RCC 7860 (cell line): ENCODE measurements at places on chromosomes 7 and 10.
A peak's percentile ranks its signal among the peaks of the same experiment; 100 is the strongest.

GRCh38 chr10:89909752-89910151 lies 208.4 kb downstream of the KIF20B start:
- DNase-seq: no peak

- no peak for DNase-seq
These were observed 33.2 kb downstream of the ACBD5 start for GRCh38 chr10:27207350-27207749.

DNA sequence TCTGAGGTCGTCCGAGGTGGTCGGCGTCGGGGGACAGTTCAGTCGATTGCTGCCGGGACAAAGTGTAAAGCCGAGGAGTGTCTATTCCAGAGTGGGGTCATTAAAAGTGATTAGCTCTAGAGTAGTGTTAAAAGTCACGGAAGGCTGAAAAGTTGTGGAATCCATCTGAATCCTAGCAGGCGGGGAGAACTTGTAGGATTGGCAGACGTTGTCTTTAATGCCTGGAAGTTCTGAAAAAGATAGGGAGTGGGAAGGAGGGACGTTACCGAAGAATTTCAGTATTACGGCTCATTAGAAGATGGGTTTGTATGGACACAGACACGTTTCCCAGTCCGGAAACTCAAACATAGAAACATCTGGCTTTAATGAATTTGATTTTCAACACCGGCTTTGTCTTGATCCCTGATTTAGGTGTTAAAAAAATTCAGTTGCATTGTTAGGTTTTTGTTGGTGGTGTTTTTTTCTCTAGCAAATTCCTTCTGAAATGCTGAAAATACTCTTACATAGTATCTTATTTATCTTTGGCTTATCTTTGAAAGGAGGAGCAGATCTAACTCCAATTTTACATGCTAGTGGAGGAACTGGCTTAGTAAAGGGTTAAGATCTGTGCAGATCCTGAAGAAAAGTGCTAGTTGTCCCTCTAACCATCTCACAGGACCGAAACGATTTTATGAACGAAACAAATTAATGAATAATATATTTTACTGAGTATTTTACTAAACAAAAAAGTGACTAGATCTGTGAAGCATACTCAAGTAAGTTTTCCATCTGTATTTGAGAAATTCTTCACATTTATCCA lies 900 bp downstream of the MKLN1 start:
- no peak for DNase-seq

- no peak for DNase-seq
These were observed 6.6 kb downstream of the PTPRZ1 start for GRCh38 chr7:121879544-121879943.

GRCh38 chr7:37284805-37285231 lies 163.8 kb downstream of the ELMO1 start:
- DNase-seq: no peak

DNA sequence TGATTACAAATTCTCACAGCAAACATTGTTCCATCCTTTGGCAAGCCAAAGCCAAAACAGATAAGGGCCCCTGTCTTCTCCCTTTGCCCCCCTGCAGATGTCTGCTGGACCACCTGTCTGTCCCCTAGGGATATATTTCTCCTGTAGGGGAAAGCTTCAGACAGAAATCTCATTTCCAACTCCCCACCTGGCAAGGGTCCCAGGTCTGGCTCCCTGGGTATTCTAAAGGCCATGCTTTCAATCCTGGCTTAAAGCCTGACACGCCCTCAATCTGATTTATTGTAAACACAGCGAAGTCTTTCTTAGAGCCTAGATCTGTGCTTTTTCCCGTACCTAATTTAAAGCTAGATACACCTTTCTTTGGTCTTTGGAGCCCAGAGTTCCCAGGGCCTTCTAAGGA lies 66.1 kb downstream of the KCNMA1 start:
- no peak for DNase-seq

- DNase-seq: peak; percentile 44
These were observed 26.9 kb upstream of the NRBF2 start for GRCh38 chr10:63106111-63106755.

GRCh38 chr10:60035984-60036383 lies 129.6 kb upstream of the CCDC6 start:
- DNase-seq: no peak

DNA sequence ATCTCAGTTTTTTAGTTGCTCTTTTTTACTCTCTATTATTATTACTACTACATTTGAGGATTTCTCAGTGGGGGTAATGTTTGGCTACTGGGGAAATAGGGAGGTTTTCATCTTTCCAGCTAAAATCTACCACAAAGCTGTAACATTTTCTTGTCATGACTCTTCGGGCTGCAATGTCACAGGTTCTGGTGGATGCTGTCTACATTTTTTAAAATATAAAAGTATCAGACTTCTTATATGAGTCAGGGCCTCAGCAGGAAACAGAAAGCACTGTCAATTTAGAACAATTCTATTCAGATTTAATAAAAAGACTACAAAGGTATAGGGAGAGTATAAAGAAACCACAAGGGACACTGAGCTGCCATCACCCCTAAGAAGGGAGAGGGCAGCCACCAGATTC lies 61.6 kb downstream of the DNAJC12 start:
- no peak for DNase-seq

GRCh38 chr10:14182781-14183180 lies 147.9 kb downstream of the FRMD4A start:
- no peak for DNase-seq

GRCh38 chr7:89837515-89837914 lies 316.8 kb upstream of the STEAP1 start:
- DNase-seq: no peak

DNA sequence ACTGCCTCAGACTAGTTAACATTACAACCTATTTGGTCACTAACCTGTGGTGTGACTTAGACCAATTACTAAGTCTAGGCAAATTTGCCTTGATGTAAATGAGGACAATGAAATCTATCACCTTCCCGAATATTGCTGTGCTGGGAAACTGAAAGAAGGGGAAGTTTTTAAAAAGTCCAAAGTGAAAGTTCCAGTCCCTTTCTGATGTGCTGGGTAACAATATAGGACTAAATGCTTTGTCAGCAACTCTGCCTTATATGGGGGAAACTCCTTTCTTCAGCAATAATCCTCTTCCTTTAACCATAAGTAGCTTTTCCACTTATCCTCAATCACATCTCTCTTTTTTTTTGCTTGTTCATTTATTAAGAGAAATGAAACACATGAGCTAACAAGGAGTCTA lies 3.9 kb downstream of the PIK3AP1 start:
- DNase-seq: no peak

DNA sequence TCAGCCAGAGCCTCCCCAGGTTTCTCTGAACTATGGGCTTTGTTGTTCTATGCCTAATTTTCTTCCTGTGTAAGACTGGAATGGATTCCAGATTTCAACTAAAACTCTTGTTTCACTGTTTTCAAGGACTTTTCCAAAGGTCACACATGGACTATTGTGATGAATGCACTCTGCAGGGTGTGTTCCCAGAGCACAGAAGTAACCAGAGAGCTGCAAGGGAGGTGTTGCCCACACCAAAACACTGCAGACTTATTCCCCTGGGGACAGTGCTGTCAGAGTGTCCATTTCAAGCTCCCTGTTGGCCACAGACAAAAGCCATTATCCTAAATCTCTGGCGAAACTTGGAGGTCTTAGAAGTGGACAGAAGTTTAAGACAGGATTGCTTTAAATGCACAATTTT lies 231.6 kb downstream of the TRIL start:
- no peak for DNase-seq

DNA sequence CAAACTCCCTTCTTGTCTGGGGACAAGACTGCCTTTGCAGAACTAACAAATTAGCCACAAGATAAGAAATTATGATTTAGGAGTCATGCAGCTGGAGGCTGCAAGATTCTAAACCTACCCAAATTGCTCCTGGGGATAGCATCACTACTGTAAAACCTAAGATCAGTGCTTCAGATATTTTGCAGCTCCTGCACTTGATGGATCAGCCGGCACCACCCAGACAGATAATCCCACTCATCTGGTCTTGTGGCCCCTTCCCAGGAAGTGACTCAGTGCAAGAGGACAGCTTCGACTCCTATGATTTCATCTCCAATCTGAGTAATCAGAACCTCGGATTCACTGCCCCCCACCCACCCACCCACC lies 181.9 kb downstream of the AKR1D1 start:
- no peak for DNase-seq

DNA sequence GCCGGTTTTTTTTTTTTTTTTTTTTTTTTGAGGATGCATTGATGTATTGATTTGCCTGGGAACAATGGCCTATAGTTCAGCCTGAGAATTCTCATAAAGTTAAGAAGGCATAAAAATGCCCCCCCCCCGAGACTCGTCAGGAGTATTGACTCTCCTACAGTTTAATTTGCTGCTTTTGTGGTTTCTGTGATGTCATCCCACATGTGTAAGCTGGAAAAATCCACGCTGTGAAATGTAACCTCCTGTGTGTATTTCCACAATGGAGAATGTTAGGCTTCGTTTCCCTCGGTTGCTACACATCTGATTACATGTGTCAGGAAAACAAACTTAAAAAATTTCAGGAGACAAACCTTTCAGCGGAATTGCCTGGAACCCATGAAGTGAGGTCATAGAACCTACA lies 117.9 kb downstream of the FANK1 start:
- DNase-seq: peak; percentile 94

GRCh38 chr7:40463446-40463845 lies 328.6 kb downstream of the SUGCT start:
- DNase-seq: no peak

- DNase-seq: no peak
These were observed 10.9 kb downstream of the DNMBP start for GRCh38 chr10:99998889-99999288.

DNA sequence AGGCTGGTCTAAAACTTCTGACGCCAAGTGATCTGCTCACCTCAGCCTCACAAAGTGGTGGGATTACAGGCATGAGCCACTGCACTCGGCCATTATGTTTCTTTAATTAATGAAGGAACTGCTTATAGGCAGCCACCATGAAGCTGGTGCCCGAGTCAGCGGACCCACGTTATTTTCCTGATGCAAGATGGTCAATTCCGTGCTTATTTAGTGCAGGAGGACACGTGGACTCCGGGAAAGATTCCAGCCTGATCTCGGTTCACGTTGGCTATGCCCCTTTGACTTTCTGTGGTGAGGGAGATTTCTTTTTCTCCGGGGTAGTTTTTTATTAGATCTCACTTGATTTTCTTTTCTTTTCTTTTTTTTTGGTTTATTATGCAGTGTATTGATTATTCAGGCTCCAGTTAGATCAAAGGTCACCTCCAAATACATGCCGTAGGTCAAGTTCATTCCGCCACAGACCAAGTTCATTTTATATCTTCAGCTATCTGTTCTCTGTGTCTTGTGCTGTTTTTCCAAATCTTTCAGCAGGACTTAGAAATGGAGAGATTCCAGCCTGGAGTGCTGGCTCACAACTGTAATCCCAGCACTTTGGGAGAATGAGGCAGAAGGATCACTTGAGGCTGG lies 8.3 kb downstream of the CAMK1D start:
- DNase-seq: no peak

DNA sequence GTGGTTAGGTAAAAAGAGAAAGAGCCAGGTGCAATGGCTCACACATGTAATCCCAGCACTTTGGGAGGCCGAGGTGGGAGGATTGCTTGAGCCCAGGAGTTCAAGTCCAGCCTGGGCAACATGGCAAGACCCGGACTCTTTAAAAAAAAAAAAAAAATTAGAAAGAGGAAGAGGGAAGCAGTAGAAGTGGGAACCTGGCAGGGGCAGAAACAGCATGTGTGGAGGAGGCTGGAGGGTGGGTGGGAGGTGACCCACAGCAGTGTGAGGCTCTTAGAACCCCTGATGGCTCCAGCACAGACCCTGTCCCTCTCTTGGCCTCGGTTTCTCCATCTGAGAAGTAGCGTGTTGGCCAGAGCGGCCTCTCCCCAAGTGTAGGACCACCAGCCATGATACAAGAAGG lies 4.9 kb upstream of the CCL24 start:
- DNase-seq: no peak

- DNase-seq: no peak
These were observed 10.4 kb upstream of the STRIP2 start for GRCh38 chr7:129423700-129424410.

DNA sequence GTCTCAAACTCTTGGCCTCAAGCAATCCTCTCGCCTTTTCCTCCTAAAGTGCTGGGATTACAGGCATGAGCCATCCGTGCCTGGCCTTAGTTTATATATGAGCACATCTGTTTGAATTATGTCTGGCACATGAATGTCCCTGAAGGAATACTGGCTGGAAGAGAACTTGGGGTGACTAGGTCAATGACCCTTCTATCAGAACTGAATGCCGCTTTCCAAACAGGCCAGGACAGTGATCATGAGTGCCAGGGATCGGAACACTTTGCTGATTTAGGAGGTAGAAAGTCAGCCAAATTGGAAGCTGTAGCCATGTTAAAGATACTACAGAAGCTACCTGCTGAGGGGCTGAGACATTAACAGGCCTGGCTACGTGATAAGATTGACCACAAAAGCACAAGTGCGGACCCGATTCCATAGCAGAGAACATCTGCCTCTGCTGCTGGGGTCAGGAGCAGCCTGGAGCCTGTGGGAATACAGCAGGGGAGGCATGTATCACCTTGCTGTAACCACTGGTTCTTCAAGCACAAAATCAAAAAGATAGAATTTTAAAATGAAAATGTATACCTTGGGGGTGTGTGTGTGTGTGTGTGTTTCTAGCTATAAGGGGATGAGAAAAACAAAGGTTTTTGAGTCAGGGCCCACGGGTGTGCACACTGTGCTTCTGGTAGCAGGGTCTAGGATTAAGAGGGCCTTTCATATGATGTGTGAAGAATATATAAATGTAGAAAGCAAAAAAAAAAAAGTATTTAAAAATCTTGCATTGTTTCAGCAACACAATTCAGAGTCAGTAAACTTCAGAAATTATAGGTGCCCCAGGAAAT lies 293.7 kb downstream of the BBS9 start:
- no peak for DNase-seq

- no peak for DNase-seq
These were observed 95.1 kb upstream of the SAMD8 start for GRCh38 chr10:75016325-75016724.

DNA sequence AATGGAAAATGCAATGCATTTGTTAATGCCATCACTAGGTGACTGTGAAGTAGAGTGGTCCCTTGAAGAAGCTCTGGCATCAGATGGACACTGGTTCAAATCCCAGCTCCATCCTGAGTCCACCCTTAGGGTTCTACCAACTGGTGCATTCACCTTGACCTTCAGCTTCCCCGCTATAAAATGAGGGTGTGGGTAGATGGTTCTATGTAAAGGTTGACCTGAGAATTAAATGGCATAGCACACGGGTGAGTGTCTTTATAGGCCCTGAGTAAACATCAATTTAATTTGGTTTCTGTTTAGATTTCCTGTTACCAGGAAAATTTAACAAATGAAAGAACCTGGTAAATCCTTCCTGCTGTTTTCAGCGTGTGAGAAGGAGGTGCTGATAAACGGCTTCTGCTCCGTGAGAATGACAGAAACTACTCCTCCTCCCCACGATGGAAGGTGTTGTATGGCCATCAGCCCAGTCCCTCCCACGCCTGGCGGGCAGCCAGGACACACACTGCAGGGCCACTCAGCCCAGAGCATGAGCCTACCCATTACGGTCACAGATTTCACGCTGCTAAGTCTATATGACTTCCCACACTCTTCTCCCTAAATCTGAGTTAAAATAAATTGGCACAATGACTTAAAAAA lies 210.1 kb downstream of the TNS3 start:
- DNase-seq: peak; percentile 73
